ENCODE measurements at places on chromosomes 12 and 14. TPM values are rescaled to one million over a fixed set of nuclear protein-coding genes. Genes with fewer than 3 reads are reported as not detected.

TEAD4 gene
- 42.5 TPM for total RNA-seq

DAO gene
- total RNA-seq = not detected

MYF6 gene
- total RNA-seq = not detected

FNTB gene
- total RNA-seq = 18.3 TPM

SIX4 gene
- 6.4 TPM for total RNA-seq

DNA sequence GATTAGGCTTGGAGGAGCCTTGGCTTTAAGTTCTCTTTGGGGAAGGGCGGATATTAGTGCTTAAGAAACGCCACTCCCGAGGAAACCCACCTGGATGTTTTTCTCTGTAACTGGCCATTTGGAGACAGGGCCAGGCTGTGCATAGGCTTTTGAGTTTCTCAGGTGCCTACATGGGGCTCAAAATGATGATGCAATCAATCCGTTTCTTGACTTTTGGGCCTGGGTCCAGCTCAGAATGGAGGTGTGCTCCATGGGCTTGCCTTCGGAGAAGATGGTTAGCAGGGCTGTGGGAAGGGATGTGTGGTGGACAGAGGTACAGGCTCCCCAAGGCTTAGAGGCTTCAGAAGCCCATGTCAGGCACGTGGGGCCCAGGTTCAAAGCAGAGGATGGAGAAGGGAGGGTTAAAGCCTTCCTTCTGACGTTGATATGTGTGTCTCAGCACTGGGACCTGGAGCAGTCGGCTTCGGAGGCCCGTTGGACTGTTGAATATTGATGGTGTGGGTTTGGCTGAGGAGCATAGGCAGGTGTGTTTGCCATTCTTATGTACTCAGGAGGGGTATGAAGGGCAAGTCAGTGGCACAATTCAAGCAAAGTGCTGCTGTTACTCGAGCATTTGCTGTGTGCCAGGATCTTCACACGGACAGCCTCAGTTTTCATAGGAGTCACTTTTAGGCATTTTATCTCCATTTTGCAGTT, 82.8 kb downstream of the SLC25A47 start:
- no peak for DNase-seq

DNA sequence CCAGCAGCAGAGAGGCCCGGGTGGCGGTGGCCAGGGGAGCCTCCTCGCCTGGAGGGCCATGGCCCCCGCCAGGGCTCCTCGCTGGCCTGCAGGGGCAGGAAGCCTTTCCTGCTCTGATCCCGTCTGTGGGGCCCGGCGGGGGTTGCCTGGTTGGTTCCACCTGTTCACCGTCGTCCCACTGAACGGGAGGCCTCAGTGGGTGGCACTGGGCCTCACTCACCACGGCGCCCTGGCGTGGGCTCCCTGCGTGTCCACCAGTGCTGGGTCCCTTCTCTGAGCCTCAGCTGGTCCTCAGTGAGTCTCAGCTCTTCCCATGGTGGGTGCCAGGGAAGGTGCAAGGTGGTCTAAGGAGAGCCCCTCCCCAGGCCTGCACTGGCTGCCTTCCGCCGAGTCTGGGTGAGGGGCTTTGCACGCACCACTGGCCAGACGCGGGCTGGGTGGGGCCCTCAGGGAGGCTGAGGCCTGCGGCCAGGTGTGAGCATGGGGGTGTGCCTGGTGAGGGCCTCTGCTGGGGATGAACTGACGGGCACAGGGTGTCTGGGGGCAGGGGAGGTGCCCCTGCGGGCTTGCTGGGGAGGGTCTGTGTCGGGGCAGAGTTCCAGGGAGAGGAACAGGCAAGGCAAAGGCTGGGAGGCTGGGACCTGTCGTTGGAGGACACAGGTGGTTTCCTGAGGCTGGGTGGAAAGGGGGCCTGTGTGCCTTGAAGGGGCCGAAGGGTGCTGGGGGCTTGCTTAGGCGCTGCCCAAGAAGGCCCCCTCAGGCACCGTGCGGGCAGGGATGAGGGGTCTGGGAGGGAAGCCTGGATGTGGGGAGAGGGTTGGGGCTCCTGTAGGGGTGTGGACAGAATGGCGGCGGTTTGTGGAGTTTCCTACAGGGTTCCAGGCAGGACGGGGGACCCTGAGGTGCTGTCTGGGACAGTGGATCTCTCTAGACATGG, 339.8 kb downstream of the TMEM121 start:
- DNase-seq = no peak

DNA sequence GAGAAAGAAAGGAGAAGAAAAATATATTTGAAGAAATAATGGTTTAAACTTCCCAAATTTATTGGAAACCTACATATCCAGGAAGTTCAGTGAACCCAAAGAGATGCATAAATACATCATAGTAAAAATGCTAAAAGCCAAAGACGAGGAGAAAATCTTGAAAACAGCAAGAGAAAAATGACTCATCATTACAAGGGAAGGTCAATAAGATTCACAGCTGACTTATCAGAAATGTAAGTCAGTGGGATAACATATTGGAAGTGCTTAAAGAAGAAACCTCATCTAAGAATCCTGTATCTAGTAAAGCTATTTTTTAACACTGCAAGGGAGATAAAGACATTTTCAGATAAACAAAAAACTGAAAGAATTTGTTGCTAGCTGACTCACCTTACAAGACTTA, 19.9 kb downstream of the RIC8B start:
- no peak for DNase-seq

GRCh38 chr12:56679883-56680575, 8.1 kb downstream of the PTGES3 start:
- DNase-seq = no peak

GRCh38 chr12:58801986-58802385, 118.3 kb downstream of the LRIG3 start:
- DNase-seq = no peak

DNA sequence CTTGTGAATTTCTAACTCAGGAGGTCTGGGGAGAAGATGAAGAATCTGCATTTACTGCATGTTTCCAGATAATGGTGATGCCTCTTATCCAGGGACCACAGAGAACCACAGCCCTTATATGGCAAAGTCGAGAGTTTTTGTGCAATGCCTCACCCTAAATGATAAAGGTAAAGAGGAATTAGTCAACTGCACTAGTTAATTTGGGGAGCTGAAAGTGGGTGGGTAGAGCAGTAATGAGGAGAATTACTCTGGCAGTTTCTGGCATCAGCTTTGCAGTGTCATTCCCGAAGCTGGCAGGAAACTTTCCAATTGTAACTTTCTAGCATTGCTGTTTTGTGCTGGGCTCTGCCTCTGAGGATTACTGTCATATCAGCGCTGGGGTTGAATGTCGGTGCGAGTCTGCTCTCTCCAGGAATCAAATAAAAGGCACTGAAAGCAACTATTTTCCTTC, 10.3 kb downstream of the EGLN3 start:
- DNase-seq = no peak

GRCh38 chr12:81644503-81644902, 114.6 kb downstream of the PPFIA2 start:
- DNase-seq = no peak

DNA sequence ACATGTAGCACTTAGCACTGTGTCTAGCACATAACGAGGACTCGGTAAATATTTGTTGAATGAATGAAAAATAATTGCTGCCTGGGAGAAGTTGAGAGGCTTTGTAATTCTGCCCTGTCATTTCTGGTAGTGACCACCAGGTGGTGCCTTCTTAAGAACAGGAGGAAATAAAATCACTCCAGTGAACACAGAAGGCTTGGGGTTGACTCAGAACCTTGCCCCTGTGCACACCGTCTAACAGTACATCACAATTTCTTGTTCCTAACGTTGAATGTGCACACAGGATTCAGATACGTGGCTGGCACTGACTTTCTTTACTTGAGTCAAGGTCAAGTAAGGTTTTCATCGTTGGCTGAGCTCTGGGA, 91.8 kb downstream of the RGS6 start:
- DNase-seq = no peak

DNA sequence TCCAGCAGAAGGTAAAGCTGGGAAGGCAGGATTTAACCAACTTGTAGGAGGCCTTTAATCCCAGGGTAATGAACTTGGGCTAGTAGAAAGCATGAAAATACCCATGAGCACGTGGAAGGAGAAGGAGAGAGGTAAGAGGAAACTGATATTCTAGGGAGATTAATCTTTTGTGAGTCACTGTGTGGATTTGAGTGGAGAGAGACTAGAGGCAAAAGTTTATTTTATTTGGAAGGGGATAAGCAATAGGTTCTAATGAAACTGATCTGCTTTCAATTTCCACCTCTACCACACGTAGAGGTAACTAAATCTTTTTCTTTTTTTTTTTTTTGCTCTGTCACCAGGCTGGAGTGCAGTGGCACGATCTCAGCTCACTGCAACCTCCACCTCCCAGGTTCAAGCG, 52.1 kb downstream of the PTPN21 start:
- DNase-seq = no peak

DNA sequence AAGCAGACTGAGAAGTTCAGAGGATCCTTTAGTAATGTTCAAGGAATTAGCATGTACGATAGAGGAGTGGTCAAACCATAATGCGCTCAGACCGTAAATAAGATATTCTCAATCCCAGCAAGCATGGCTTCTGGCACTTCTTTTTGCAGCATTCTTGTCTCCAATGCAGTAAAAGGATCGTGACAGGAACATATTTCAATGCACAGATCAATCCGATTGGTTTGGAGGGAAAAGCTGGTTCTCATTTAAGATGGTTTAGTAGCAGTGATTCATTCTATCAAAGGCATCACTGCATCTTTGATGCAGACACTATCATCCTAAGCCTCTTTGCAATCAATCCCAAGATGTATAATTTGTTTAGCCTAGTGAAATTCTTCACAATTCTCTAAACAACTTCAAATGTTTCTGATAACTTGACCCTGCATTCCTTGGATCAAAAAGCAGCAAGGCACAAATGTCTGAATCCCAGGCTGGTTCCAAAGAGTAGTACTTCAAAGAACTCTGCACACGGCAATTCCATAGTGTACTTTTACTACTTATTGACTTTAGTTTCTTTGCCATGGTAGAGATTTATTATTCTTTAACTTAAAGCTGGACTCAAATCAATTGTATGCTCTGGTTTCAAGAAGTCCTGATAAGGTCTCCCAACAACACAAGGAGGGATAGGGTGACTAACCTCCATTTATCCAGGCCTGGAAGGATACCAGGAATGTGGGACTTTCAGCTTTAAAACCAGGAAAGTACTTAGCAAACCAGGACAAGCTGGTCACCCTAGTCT, 96.8 kb upstream of the MDM1 start:
- DNase-seq = no peak

DNA sequence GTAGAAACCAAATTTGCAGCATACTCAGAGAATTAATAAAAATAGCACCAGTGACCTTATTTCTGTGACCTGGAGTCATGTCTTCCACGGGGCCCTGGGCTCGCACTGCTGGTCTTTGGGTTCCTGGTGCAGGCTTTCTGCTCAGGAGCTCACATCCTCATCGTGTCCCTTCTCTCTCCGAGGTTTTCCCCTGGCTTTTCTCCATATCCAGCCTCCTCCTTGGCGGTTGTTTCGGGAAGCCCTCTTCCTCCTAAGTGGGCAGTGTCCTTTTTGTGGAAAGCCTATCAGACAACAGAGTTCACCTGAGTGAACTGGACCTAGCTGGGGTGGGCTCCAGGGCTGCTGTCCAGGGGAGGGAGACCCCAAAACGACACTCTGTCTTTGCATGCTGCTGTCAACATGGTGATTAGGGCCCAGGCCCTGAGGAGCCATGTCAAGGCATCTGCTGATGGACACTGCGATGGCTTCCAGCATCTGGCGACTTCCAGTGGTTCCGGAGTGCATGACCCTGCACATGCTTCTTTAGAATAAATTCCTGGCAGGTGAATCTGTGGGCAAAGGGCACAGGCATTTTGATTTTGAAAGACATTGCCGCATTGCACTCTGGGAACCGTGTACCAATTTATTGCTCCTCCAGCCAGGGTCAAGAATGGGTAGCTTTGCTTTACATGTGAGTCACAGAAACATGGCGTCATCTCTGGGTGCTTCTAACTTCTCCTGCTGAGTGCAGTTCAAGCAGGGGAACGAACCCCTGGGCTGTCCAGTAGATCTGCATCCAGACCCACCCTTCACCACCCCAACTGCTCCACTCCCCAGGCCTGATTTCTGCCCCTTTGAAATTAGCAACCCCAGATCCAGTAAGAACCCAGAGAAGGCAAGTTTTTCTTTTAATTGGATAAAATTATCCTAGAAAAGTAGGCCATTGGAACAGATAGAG, 136.8 kb downstream of the ADGRD1 start:
- DNase-seq = no peak

GRCh38 chr12:92242907-92243306, 97.3 kb upstream of the BTG1 start:
- no peak for DNase-seq

GRCh38 chr14:55973911-55974630, 144.1 kb upstream of the PELI2 start:
- no peak for DNase-seq

DNA sequence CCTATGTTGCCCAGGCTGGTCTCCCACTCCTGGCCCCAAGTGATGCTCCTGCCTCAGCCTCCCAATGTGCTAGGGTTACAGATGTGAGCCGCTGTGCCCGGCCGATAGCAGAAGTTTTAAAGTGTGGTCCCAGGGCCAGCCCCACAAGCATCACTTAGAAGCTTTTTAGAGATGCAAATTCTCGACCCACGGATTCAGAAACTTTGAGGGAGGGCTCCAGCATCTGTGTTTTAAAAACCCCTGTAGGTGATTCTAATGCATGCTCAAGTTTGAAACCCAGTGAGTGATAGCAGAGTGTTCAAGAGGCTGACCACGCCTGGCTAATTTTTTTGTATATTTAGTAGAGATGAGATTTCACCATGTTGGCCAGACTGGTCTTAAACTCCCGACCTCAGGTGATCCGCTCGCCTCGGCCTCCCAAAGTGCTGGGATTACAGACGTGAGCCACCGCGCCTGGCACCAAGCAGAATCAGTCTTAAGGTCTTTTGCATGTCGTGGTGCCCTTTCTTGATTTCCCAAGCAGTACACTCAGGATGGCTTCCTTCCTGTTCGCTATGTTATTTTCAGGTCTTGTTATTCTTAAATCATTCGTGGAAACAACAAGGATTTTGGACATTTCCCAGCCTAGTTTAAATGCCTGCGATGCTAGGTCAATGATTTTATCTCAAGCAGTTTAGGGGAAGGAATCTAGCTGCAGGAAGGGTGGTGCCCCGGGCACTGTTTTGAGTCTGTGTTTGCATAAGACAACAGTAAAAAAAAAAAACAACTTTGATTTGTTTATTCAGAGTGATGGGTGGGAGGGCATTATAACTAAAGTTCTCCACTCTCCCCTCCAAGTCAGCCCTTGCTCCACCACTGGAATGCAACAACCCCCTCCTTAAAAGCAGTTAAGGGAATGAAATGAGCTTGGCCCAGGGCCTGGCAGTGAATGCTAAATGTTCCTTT, 9.2 kb upstream of the RILPL2 start:
- peak; percentile 28 for DNase-seq

- DNase-seq = no peak
Observed at GRCh38 chr14:101502761-101503392, 58.4 kb upstream of the DIO3 start.

DNA sequence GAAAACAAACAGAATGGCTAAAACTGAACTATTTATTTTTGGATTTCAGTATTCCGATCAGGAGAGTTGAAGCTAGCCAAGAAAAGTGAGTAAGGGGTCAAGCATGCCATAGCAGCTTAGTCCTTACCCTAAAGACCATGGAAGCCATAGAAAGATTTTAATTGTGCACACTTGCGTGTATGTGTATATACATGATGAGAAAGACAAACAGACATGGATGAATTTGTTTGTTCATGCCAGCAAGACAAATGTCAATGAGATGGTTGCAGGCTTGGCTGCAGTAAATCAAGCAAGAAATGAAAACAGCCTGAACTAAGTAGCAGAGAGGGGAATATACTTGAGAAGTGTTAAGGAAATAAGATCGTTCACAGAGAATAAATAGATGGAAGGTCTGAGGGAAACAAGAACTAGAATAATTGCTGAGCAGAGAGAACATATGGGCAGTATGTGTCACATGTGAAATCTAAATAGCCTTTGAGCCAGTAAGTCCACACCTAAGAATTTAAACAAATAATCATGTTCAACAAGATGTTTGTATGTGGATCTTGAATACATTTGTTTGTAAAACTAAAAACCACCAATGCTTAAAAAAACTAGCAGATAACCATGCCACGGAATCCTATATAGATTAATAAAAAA, 14.8 kb downstream of the SNW1 start:
- no peak for DNase-seq
